Omental fat pad (tissue), 4 donors: ENCODE measurements at places on chromosomes 6 and 20. TPM values are rescaled to one million over a fixed set of nuclear protein-coding genes. Genes with fewer than 3 reads are reported as not detected.

DNA sequence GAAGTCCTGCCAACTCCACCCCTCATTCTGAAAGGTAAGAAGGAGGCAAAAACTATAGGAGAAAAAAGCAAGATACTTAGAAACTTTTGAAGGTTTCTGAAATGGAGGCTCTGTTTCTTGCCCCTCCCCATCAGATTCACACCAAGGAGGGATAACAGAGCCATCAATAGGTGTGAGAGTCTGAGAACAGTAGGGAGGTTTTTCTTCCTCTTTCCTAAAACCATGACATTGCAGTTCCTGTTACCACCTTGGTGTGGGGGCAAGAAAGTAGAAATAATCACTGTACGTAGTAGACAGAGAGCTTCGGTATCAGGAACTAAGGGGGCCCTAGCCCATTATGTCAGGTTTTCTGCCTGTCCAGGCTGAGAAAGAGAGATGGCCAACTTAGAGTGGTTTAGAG, 333.3 kb upstream of the SYNCRIP start:
- DNase-seq, result no peak

Gene VWA7
- not detected for total RNA-seq

Gene BHLHE23
- not detected for total RNA-seq

DNA sequence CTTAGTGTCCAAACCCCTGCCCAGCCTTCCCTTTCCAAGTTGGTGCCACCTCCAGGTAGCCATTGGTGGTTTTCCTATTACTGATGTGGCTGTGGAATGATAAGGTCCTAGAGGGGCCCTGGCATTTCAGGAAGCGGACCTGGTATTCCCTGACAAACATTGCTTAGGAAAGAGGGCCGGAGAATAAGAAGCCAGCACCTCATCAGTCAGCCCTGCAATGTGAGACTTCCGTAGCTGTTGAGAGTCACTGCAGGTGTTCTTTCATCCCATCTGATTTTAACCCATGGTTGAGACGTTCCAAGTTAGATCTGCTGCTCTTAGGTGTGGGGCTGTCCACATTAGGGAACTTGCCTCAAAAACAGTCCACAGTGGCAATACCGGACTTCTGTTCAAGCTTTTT, 14.8 kb upstream of the NPEPL1 start:
- no peak for DNase-seq

DNA sequence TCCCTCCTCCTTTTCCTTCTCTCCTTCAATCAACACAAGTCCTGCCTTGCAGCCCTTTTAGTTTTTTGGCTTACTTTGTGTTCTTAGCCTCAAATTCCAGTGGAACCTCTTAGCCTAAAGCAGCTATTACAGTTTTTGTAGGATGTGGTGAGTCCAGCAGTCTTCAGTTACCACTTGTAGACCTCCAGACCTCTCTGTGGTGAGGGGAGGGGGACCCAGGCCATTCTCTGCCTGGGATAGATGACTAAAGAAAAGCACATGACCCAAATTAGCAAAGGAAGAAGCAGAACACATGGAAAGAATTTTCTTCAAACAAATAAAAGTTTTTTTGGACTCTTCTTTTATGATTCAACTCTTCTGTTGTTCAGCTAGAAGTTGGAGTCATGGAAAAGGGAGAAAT, 246.5 kb downstream of the HAO1 start:
- no peak for DNase-seq

DNA sequence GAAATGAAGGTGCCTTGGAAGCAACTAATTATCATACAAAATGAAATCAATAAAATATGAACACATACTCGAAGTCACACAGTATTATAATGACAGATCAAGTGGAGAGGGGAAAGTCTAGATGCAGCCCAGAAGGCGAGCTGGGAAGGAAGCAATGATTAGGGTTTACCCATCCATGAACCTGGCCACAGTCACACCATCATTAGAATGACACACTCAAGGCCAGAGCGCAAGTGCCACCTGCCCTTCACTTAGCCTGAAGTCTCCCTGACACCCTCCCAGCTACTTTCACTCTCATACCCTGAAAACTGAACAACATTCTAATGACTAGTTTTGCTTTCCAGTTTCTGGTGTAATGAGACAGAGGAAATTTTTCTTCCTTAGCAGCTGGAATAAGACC, 302.8 kb upstream of the JARID2 start:
- no peak for DNase-seq

Gene TBX18
- total RNA-seq, result 3.8 TPM

Gene XKR7
- total RNA-seq, result not detected

DNA sequence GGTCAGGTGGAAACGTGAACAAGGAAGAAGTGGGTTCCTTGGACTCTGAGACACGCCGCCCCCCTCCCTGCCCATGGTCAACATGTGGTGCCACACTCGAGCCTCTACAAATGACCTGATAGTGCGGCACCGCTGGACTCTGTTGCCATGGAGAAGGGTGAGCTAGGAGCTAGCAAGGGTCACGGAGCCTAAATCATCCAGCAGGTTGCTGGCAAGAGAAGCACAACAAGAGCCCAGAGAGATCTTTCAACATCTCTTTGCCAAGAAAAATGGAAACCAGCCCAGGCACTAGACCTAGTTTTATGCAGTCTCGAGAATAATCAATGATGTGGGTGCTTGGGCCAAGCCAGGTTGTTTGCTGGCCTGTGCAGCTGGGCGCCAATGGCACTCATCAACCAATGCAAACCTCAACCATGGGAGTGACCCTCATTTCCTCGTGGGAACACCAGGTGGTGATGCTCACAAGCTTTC, 69.5 kb downstream of the NOL4L start:
- DNase-seq, result no peak

- no peak for DNase-seq
Measured at GRCh38 chr20:8033151-8033841, 13.7 kb upstream of the TMX4 start.

DNA sequence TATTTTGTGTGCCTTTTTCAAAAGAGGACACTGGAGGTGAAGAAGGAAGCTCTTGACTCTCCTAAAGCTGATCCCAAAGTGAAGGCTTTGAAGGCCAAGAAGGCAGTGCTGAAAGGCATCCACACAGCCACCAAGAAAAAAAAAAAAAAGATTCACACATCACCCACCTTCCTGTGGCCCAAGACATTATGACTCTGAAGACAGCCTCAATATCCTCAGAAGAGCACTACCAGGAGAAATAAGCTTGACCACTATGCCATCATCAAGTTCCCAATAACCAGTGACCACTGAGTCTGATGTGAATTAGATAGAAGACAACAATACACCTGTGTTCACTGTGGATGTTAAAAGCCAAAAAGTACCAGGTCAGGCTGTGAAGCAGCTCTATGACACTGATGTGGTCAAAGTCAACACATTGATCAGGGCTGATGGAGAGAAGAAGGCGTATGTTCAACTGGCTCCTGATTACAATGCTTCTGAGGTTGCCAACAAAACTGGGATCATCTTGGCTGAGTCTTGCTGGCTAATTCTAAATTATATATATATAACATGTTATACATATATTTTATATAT, 59.4 kb downstream of the PLCG1 start:
- no peak for DNase-seq

Gene FAM217A
- total RNA-seq, result not detected

- no peak for DNase-seq
Measured at GRCh38 chr20:4835244-4836177, 113.8 kb downstream of the PRND start.

Gene HRH3
- total RNA-seq, result not detected

- no peak for DNase-seq
Measured at GRCh38 chr20:61353261-61354000, 101.4 kb downstream of the CDH4 start.

Gene IYD
- not detected for total RNA-seq

- DNase-seq, result no peak
Measured at GRCh38 chr6:101117393-101118135, 236.4 kb upstream of the ASCC3 start.
